ENCODE measurements at places on chromosomes 3 and 15.

GRCh38 chr3:194768586-194768985 is 82.9 kb downstream of the FAM43A start:
- DNase-seq = no peak

GRCh38 chr3:124856677-124857076 is 30.5 kb downstream of the ITGB5 start:
- DNase-seq = no peak

DNA sequence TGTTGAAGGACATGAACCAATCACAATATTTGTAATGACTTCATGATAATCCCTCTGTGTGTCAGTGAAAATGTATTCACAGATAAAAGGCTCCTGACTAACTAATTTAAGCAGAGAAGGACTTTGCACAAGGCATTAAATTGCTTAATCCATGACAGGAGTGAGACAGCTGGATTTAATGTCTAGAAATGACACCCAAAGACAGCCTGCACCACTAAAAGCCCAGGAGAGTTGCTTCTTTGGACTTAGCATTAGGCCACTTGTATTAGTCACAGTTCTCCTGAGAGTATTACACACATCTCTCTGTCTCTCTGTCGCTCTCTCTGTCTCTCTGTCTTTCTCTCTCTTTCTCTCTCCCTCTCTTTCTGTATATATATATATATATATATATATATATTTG is 180.4 kb downstream of the GOLGA8K start:
- no peak for DNase-seq

GRCh38 chr3:196533260-196533681 is 18.1 kb upstream of the SMCO1 start:
- DNase-seq = no peak

GRCh38 chr3:131702146-131702545 is 199.4 kb upstream of the MRPL3 start:
- DNase-seq = no peak

DNA sequence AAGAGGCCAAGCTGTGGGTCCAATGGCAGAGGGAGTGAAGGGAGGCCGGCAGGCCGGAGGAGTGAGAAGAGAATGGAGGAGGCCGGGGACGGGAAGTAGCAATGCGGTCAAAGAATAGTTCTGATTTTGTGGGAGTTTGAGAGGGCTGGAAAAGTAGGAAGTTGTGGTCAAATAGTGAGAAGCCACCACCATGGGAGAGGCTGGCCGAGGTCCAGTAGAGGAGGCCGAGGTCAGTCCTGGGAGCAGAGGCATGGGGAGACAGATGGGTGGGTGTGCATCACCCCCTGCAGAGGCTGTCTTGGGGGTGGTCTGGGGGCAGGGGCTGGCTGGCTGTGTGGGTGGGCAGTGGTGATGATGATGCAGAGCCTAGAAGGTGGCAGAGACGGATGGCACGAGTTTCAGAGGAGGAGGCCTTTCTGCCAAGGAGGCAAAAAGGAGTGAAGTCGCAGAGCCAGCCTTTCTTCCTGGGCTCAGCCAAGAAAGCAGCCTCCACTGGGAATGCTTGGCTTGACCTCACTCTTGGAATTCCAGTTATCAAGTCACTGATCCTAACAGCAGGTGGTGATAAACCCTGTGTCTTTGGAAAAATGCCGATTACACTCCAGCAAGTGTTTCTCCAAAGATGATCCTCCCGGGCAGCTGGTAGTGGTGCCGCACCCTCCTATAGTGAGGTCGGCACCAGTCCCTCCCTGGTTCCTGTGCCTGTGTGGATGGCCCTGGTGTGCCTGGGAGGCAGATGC is 57.3 kb downstream of the ARNT2 start:
- DNase-seq = no peak

GRCh38 chr3:42300013-42300412 is 34.0 kb upstream of the CCK start:
- peak; percentile 1 for DNase-seq

- no peak for DNase-seq
Observed at GRCh38 chr15:100338971-100339444, 2.8 kb downstream of the ADAMTS17 start.

DNA sequence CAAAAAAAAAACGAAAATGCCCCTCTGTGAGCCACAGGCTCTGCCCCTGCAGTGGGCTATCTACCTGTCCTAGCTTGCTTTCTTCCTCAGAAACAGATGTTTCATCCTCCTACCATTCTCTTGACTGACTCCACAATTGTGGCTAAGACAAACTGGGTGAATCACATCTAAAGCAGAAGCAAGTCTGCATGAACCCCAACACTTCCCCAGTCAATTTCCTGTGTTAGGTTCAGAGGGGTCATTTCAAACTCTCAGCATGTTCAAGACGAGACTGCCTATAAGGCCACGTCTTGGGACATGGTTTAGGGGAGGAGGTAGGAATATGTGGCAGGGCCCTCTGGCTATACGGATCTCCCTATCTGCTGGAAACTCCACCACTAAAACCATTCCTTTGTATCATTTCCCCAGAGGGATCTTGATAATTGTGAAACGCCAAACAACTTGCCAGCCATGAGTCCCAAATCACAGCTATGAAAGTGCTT is 28.6 kb upstream of the ANKDD1A start:
- DNase-seq = no peak
